ENCODE measurements at places on chromosomes 6 and 20. TPM values are rescaled to one million over a fixed set of nuclear protein-coding genes. Genes with fewer than 3 reads are reported as not detected.

AVP gene
- total RNA-seq, result not detected

CSNK2B gene
- total RNA-seq, result 180 TPM

MCCD1 gene
- not detected for total RNA-seq

CPXM1 gene
- total RNA-seq, result not detected

TAAR9 gene
- not detected for total RNA-seq

KIF25 gene
- not detected for total RNA-seq

ZC3H12D gene
- total RNA-seq, result 0.20 TPM

ZC2HC1B gene
- not detected for total RNA-seq

HLA-DOB gene
- 0.29 TPM for total RNA-seq

HLA-DMB gene
- 1.5 TPM for total RNA-seq

POM121L2 gene
- not detected for total RNA-seq

BPIFB2 gene
- not detected for total RNA-seq

MTCH1 gene
- 133 TPM for total RNA-seq

MYBL2 gene
- total RNA-seq, result 75.8 TPM

PTCHD4 gene
- not detected for total RNA-seq

FRK gene
- total RNA-seq, result 1.4 TPM

STK38 gene
- 19.3 TPM for total RNA-seq

VWA7 gene
- total RNA-seq, result 1.2 TPM

HLA-DRA gene
- total RNA-seq, result not detected

C20orf141 gene
- not detected for total RNA-seq

ERVFRD-1 gene
- total RNA-seq, result not detected

SLA2 gene
- 0.01 TPM for total RNA-seq

NMBR gene
- total RNA-seq, result not detected
